Stimulated activated CD8-positive, alpha-beta memory T cell treated with anti-CD3 and anti-CD28 coated beads, Interleukin-12 subunit alpha, Interleukin-12 subunit beta, amount 100 ng/mL, for 4 hours (primary cell): ENCODE measurements at places on chromosomes 1 and 21.

DNA sequence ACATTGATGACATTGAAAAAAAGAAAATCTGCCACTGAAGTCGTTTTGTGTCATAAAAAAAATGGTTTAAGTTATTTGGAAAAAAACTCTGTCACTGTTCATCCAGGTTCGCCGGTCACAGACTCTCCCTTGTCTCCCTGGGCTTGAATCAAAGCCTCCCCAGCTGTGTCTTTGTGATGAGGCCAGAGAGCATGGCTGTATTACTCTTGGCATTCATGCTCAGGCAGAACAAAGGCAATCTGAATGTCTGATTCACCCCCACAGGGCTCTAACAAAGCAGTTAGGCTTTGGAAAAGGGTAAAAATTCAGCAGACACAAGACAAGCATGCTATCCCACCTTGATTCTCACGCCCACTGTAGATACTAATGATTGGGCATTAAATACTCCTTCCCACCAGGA, 304.3 kb upstream of the PLD5 start:
- DNase-seq: no peak

DNA sequence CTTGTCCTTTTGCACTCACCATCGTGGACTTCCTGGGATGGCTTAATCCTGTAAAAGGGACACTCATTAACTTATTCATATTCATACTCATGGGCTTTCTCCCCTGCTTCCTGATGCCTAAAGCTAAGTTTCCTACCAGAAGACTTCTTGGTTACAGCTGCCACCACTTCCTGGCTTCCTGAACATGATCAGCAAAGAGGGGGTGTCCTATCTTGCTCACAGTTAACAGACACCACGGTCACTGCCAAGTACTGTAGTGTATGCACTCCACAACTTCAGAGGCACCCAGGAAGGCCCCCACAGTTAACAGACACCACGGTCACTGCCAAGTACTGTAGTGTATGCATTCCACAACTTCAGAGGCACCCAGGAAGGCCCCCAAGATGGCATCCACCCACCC, 177.8 kb downstream of the SIPA1L2 start:
- DNase-seq: no peak

DNA sequence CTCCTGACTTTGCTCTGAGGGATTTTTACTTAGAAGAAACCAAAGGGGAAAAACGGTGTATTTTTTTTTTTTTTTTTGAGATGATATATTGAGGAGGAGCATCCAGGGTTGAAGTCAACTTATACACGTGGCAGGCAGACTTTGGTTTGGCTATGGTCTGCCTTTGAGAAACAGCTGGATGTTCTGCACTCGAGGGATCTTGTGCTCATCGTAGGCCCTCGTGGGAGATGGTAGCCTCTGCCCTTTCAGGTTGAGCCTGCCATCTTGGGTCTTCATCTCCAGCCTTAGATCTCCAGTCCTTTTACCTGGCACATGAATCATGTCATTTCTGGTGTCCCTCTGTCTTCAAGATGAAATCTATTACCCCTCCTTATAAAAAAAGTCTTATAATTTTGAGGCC, 67.1 kb upstream of the UBE2U start:
- DNase-seq: no peak

GRCh38 chr1:11453742-11454491, 25.0 kb upstream of the DISP3 start:
- no peak for DNase-seq

- no peak for DNase-seq
Observed at GRCh38 chr1:46582972-46583371, 21.1 kb downstream of the MKNK1 start.

DNA sequence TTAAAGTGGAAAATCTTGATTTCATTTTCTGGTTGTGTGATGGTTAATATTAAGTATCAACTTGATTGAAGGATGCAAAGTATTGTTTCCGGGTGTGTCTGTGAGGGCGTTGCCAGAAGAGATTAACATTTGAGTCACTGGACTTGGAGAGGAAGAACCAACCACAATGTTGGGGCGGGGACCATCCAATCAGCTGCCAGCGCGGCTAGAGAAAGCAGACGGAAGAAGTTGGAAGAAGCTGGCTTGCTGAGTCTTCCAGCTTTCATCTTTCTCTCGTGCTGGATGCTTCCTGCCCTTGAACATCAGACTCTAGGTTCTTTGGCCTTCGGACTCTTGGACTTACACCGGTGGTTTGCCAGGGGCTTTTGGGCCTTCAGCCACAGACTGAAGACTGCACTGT, 832.6 kb upstream of the TMPRSS15 start:
- DNase-seq: no peak

DNA sequence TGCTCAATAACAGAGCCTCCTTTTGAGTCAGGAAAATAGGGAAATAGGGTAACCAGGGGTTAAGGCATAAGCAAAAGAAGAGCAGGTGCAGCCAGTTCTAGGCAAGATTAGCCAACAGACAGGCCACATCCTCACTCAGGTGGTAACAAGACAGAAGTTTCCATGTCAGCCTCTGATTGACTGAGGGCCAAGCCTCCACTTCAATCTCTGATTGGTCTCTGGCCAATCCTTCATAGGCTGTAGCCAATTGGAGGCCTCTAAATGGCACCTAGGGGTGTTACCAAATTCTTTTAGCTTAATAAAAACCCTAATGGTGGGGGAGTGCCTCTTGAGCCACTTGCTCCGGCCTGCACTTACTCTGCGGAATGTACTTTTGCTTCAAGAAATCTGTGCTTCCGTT, 37.2 kb downstream of the LACTBL1 start:
- no peak for DNase-seq

- no peak for DNase-seq
Observed at GRCh38 chr1:941588-942383, 17.3 kb downstream of the NOC2L start.

- DNase-seq: no peak
Observed at GRCh38 chr1:230864441-230864840, 3.9 kb downstream of the C1orf198 start.

GRCh38 chr1:192873836-192874235, 65.0 kb downstream of the RGS2 start:
- no peak for DNase-seq

- DNase-seq: no peak
Observed at GRCh38 chr1:47919113-47919833, 77.9 kb downstream of the TRABD2B start.

DNA sequence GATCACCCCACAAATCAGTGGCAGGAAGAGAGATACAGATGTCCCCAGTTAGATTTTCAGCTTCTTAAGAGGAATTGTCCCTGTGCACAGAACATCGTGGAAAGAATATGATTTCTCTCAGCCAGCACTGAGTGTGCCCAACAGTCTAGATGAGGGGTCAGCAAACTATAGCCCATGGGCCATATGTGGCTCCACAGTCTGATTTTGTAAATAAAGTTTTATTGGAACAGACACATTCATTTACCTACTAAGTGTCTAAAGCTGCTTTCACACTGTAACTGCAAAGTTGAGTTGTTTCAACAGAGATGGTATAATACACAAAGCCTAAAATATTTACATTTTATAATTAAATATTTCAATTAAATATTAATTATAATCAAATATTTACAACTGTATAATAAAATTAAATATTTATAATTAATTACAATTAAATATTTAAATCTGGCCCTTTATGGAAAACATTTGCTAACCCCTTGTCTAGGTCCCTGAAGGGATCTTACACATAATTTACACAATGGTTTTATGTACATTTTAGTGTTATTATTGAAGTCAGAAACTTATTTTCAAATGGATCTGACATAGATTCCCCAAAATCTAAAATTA, 407.6 kb downstream of the PTPRU start:
- no peak for DNase-seq

DNA sequence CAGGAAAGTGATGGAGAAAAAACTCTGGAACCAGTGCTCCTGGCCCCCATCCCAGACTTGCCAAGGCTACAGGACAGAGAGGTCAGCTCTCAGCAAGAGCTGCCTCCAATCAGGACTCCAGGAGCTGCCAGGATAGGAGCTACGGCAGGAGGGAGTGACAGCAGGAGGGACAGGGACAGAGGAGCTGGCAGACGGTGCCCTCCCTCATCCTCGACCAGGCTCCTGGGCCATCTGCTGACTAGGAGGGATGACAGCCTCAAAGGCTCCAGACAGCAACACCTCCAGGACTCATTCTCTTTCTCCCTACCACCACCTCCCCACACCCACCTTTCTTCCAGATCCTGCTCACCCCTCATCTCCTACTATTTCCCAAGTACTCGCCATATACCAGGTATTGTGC, 22.7 kb downstream of the DLGAP3 start:
- no peak for DNase-seq

DNA sequence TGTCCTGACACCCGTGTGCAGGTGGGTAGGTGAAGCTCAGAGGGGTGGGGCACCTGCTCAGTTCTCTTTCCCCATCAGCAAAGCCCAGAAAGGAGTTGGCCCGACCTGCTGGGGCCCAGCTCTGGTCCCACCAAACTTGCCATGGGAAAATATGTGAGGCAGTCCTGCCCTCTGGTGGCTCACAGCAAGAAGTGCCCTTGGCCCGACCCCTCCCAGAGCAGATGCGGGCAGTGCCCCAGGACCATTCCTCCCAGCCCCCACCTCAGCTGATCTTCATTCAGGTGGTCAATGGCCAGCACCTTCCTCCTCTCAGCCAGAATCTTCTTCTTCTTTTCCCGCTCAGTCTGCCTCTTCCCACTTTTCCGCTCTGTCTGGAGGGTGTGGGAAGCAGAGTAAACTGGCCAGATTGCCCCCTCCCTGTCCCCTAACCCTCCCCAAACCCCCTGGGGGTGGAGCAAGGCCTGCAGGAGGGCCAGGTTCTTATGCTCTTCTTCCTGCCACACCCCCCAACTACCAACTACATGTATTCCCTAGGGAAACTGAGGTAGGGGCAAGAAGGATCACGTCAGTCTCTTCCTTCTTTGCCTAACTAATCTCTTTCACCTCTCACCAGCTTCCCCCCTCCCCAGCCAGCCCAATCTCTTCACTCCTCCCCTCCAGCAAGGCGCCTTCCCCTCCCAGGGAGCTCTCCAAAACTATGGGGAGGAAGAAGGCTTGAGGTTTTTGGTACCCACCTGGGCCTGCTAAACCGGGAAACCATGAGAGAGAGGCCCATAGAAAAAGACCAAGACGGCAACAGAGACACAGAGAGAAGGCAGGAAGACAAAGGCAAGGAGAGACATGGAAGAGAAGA, 15.6 kb downstream of the TNNT2 start:
- no peak for DNase-seq

- DNase-seq: no peak
Observed at GRCh38 chr1:154081386-154082126, 73.3 kb downstream of the NUP210L start.

DNA sequence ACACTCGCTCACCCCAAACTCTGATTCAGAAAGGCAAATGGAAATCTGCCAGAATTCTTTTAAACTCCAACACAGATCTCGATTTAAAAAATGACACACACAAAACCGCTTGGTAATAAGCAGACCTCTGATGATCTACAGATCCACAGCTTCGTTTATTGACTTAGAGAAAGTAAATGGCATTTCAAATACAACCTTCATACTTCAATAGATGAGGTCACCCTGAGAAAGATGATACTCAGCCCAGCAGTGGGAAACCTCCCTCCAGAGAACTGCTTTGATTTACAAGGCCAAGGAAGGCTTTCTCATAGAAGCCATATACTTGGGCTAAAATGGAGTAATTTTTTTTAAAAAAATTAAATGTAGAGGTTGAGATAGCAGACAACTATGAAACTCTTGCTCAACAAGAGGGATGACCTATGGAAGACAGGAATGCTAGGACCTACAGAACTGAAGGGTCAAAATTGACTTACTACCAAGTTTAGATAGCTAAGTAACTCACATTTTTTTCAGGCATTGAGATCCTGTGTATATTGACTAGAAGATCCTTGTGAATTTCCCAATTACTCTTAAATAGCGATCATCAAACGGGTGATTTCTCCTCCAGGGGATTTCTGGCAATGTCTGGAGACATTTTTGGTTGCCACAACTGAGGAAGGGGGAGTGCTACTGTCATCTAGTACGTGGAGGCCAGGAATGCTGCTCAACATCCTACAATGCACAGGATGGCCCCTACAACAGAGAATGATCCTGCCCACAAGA, 143.9 kb downstream of the CLIC6 start:
- DNase-seq: no peak

DNA sequence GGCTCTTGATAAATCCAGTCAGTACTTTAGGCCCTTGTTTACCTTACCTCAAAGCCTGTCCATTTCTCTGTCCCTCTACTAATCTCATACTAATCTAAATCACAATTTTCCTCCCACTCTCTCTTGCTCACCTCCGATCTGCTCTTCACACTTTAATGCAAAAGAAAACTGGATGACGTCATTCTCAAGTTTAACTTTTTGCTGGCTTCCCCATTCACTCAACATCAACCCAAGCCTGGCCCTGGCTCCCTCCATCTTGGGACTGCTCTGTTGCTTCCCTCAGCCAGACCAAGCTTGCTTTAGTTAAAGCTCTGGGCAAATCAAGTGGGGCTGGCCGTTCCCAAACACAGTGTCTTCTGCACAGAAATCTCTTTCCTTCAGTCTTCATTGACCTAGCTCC, 29.7 kb downstream of the COA6 start:
- no peak for DNase-seq

- no peak for DNase-seq
Observed at GRCh38 chr1:213874789-213875188, 113.0 kb upstream of the PROX1 start.

DNA sequence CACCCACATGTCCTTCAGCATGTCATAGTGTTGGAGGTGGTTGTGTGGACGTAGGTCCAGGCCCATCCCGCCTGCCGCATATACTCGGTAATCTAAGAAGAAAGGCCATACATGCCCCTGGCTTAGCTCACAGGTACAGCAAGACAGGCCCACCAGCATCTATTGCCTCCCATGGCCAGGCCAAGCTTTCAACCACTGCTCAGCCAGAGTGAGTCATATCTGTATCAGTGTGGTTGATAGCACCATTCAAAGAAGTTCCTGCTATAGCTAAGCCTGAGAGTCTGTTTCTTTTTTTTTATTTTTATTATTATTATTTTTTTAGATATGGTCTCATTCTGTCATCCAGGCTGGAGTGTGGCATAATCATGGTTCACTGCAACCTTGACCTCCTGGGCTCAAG, 17.0 kb downstream of the KLHDC8A start:
- no peak for DNase-seq

DNA sequence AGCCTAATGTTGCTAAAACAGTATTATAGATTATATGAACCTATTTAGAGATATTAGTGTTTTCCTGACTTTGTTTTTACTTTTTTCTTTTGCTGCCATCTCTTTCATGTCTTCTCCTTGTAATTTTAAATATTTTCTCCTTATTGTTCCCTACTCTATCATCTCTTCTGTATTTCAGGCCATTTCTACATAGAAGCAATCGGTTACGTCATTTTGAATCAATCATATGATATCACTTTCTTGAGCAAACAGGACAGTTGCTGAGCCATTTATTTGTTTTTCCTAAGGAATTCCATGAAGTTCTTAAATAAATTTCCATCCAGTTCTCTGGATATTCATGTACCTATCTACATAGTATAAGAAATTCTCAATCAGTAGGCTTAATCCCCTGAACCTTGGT, 287.2 kb downstream of the NUF2 start:
- DNase-seq: no peak

DNA sequence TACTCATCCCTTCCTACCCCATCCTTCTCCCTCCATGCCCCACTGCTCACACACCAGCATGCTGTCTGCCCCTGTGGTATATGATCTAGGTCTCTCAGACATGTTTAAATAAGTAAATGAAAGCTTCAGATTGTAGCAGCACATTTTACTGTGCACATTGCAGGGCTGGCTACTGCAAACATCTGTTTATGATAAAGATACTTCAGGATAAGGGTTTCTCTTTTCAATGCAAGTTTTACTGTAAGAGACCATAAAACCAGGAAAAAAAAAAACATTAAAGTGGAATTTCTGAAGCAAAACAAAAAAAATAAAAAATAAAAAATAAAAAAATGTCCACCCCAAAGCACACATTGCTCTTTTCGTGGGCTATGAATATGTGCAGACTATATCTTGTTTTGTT, 184.4 kb downstream of the USH2A start:
- no peak for DNase-seq

GRCh38 chr1:153488731-153489130, 28.3 kb upstream of the S100A7 start:
- no peak for DNase-seq
